ENCODE measurements at places on chromosomes 6 and 20.

GRCh38 chr6:110815015-110815410 is 256 bp downstream of the CDK19 start:
- no peak for DNase-seq

DNA sequence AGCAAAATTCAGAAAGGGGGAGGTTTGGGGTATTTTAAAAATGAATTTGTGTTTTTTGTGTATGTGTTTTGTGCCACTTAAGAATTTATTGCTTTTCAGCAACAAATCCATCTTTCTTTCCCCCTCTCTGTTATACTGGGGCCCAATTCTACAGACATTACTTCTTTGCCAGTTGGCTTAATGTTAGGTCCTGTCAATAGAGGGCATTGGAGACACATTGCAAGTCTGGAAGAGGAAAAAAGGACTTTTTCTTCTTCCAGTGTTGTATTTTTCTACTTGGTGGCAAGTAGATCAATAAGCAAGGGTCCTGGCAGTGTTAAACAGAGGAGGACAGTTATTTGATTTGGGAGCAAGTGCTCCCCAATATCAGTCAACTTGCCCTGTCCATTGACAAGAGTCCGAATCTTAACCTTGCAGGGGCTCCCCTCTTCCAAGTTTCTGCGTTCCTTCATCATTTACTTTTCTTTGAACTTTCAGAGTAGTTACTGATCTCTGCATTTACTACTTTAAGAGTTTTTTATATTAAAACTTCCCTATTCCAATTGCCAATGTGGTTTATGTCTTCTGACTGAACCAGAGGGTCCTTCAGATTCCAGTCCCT is 23.4 kb downstream of the SCML4 start:
- DNase-seq: no peak

GRCh38 chr6:121641158-121641557 is 205.7 kb downstream of the GJA1 start:
- no peak for DNase-seq

GRCh38 chr20:57323034-57323433 is 6.6 kb upstream of the SPO11 start:
- no peak for DNase-seq

GRCh38 chr6:6969761-6970223 is 138.0 kb upstream of the RREB1 start:
- no peak for DNase-seq

GRCh38 chr6:130996635-130997034 is 66.4 kb downstream of the EPB41L2 start:
- no peak for DNase-seq

DNA sequence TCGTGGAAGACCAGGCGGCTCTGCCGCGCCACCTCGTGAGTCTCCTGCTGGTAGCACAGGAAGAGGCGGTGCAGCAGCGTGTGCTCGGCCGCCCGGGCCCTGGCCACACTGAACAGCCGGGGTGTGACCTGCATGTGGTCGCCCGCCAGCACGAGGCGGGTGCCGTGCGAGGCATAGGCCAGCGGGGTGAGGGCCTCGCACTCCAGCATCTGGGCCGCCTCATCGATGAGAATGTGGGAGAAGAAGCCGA is 7.0 kb downstream of the HELZ2 start:
- DNase-seq: no peak

DNA sequence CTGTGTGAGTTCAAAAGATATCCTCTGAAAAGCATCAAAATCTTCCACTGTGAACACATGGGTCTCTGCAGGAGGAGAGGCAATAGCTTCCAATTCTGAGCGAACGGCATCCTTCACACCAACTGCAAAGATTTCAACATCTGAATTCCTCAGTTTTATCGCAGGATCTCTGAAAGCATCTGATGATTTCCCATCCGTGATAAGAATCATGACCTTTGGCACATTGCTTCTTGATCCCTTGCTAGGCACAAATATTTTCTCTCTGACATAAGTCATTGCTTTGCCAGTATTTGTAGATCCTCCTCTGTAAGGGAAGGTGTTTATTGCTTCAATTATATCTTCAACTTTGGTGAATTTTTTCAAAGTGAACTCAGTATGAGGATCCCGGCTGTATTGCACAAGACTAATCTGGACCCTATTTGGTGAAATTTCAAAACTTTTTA is 22.7 kb downstream of the COL12A1 start:
- DNase-seq: no peak

- DNase-seq: no peak
These were observed 6.3 kb downstream of the YWHAB start for GRCh38 chr20:44891826-44892225.

GRCh38 chr6:15535495-15536197 is 127.2 kb downstream of the DTNBP1 start:
- no peak for DNase-seq

DNA sequence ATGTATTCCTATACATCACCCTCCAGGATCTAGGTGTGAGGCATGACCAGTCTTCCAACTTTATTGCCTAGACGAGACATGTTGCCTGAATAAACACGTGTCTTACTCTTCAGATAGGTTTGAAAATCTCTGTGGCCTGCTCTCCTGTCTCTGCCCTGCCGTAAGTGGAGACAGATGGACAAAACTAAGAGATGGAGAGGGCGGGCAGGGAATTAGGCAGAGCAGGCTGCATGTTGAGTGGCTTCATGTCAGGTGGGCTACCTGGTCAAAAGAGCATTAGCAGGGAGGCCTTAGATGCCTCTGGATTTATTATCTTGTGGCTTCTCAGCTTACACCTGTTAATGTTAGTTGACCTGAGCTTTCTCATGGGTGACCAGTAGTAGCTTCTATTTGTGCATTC is 59.0 kb upstream of the TULP4 start:
- DNase-seq: no peak

GRCh38 chr6:11242711-11243110 is 10.2 kb upstream of the NEDD9 start:
- DNase-seq: no peak

- no peak for DNase-seq
These were observed 3.2 kb upstream of the NCR2 start for GRCh38 chr6:41332241-41332640.

GRCh38 chr6:33455051-33455450 is 675 bp downstream of the ZBTB9 start:
- no peak for DNase-seq

- no peak for DNase-seq
These were observed 25.9 kb upstream of the AIG1 start for GRCh38 chr6:143034689-143035334.

DNA sequence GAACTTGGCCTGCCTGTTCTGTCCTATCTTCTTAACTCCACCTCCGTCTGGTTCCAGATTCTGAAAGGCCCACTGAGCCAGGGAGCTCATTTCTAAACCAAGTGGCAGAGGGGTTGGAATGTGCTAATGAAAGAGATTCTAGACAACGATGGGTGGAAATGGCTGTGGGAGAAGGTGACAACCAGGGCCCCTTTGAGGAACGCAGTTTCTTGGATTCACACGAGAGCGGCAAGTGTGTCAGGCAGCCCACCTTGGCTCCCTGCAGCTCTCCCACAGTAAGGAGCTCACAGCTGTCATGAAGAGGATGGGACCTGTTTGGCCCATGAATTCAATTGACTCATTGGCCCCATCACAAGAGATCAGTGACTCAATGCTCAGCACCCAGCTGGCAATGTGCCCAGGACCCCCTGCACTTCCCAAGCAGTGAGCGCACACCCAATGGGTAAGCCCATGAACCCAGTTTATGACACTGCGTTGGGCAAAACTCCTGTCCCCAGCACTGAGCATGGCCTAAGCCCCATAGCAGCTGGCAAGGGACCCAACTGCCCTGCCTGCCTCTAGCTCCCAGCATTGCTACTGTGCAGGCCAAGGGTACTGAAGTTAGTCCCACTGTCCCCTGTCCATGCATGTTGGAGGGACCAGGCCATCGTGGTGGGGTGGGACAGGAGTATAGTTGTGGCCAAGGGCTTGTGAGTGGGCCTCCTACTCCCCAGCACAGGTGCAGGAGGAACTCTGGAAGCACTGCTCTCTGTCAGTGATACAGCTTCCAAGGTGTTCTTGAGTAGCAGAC is 16.4 kb downstream of the MRPS18A start:
- DNase-seq: no peak

- DNase-seq: no peak
These were observed 131.3 kb downstream of the C6orf118 start for GRCh38 chr6:165178056-165178455.

DNA sequence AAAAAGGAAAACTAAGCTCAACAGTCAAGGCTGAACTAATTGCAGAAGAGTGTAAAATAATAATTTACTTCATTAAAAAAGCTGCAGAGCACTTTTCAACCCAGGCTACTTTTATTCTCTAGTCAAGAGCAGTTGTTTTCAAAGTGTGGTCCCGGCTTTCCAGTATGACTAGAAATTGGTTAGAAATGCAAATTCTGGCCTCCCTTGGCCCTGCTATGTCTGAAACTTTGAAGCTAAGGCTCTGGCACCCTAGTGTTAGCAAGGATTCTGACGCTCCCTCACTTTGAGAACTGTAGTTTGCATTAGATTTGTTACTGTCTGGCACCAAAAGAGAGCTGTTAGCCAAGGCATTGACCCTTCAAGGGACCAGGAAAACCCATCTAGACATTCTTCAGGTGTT is 9.5 kb upstream of the NXT1 start:
- no peak for DNase-seq

DNA sequence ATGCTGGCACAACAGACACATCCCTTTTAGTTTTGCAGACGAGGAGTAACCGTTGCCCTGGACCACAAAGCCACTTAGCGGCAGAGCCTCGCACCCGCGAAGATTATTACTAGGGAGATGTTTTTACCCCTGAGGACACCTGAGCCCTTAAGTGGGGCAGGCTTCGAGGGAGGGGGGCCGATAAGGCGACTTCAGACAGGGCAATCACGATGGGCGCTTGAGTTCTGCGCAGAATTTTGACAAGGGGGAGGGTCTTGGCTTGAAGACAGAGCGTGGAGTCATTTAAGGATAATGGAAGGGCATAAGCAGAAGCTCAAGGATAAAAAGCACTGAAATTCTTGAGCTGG is 650 bp upstream of the TTK start:
- no peak for DNase-seq

- no peak for DNase-seq
These were observed 7.4 kb upstream of the SLC52A3 start for GRCh38 chr20:775679-776135.

GRCh38 chr6:90397047-90397446 is 100.4 kb upstream of the BACH2 start:
- DNase-seq: no peak

GRCh38 chr6:106739387-106739786 is 110.0 kb downstream of the QRSL1 start:
- DNase-seq: no peak

- no peak for DNase-seq
These were observed 7.7 kb upstream of the TMEM181 start for GRCh38 chr6:158552055-158552795.

GRCh38 chr20:17043323-17043722 is 183.5 kb upstream of the PCSK2 start:
- no peak for DNase-seq

DNA sequence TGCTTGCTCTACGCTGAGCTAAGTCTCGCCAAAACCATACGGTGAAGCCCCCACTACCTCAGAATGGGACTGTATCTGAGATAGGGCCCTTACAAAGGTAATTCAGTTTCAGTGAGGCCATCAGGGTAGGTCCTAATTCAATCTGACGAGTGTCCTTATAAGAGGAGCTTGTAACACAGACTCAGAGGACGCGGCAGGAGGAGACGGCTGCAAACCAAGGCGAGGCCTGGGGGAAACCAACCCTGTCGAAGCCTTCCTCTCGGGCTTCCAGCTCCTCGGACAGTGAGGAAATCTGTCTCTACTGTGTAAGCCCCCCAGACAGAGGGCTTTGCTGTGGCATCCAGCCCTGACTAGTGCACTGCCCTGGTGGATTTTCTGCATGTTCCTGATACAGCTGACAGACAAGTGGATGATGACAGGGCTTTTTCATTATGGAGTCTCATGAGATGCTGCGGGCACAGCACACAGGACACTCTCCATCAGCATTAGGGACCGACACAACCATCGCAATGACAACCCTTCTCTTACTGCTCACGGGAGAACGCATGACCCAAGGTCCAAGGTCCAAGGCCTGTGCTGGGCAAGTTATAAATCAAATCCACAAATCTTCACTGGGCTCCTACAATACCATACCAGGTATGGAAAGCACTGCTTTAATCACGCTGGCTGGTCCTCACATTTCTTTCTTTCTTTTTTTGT is 48.2 kb downstream of the SSR1 start:
- no peak for DNase-seq
